ENCODE measurements at places on chromosomes 16 and 17.

- DNase-seq = no peak
These were observed 24.3 kb downstream of the TTC19 start for GRCh38 chr17:16023881-16024280.

- peak; percentile 6 for DNase-seq
These were observed at the start of gene DDX42 for GRCh38 chr17:63774141-63774968. DDX42 (plus strand) TSS chr17:63774170; CDS start chr17:63787050, 12,880 bp downstream.

- DNase-seq = no peak
These were observed 11.2 kb downstream of the EPN2 start for GRCh38 chr17:19248151-19248927.

DNA sequence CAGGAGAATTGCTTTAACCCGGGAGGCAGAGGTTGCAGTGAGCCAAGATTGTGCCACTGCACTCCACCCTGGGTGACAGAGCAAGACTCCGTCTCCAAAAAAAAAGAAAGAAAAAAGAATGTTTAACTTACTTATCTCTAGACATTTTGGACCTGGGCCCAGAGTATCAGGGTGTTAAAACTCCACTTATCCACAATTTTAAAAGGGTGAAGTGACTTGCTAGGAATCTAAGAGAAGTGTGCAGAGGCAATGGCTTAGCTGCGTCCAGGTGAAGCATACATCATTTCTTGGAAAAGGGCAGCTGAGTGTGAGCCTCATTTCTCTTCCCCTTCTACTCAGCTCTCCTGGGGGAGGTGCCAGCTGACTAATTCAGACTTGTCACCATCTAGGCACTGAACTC is 25.1 kb downstream of the ALDH3A2 start:
- no peak for DNase-seq

GRCh38 chr17:10815319-10815718 is 11.4 kb upstream of the TMEM238L start:
- DNase-seq = no peak

- no peak for DNase-seq
These were observed 52.6 kb downstream of the PIMREG start for GRCh38 chr17:6496640-6497441.

DNA sequence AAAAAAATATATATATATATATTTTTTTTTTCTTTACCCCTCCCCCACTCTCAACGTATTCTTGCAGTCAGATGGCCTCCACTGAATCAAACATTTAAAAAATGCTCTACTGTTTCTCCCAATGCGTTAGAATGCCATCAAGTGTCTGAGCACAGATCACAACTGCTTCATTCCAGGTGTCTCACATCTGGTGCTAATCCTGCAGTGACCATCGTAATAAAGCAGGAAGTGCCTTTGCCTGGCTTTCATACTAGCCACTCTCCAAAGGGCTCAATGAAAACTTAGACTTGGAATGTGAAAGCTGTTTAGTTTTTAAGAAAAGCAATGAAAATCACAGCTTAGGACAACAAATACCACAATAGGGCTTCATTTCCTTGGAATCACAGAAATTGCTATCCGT is 37.2 kb downstream of the SKAP1 start:
- DNase-seq = no peak

- no peak for DNase-seq
These were observed 6.9 kb downstream of the DEXI start for GRCh38 chr16:10935226-10935915.

GRCh38 chr17:41417576-41418015 is 6.8 kb downstream of the KRT37 start:
- no peak for DNase-seq

Measured in hippocampal formation (tissue), 2 donors.